Activated CD4-positive, alpha-beta T cell treated with anti-CD3 and anti-CD28 coated beads, Interleukin-2, Interleukin-4, amounts not matched to agents 100 ng/mL and 50 ng/mL, durations not matched to agents 16 hours and 8 hours (primary cell): ENCODE measurements at places on chromosomes 2 and 18.

- DNase-seq, result no peak
Observed at GRCh38 chr2:157418239-157418641, 25.6 kb downstream of the CYTIP start.

DNA sequence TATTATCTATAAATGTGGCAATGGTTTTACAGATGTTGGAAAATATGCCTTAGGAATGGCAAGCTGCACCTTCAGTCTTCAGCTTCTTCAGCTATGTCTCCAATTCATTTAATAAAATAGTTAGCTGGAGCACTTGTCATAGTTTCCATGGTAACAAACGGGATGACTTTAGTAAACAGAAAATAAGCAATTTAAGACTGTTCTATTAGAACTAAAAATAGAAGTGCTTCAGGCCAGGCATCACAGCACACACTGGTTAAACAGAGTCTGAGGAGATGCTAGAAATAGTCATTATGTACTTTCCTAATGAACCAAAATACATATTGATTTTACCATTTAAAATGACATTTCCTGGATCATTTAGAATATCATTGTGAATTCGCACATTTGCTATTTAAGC, 195.0 kb downstream of the GCA start:
- DNase-seq, result no peak

DNA sequence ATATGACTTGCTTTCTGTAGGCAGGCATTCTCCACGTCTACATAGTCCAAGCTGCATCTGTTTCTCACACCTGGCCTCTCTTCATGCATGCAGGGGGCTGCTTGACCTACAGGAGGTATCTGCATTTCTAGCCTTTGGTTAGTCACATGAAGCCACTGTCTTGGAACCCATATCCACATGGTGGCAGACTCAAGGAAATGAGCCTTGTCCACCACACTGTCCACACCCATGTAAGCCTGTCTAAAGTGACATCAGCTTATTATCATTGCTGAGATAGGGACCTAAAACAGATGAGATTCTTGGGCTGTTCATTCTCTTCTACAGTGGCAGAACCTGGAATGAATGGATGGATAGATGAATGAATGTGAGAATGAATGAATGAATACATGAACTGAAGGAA, 160.4 kb downstream of the DOCK10 start:
- no peak for DNase-seq

GRCh38 chr2:128625421-128625820, 306.8 kb upstream of the HS6ST1 start:
- DNase-seq, result no peak

DNA sequence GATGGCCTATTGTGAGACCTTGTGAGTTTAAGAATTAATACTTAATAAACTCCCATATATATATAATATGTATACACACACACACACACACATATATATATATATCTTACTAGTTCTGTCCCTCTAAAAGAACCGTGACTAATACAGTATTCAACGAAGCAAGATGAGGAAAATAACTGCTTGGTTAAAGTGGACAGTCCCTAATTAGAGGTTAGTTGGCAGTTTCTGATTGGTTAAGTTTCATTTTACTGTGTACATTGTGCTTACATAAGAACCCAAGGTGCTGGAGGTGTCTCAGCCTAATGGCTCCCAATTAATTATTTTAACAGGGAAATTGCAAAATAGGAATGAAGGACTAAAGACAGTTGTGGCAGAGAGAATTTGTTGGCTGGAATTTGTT, 132.1 kb downstream of the STRN start:
- no peak for DNase-seq

- DNase-seq, result no peak
Observed at GRCh38 chr18:41700416-41700815, 254.6 kb upstream of the PIK3C3 start.

DNA sequence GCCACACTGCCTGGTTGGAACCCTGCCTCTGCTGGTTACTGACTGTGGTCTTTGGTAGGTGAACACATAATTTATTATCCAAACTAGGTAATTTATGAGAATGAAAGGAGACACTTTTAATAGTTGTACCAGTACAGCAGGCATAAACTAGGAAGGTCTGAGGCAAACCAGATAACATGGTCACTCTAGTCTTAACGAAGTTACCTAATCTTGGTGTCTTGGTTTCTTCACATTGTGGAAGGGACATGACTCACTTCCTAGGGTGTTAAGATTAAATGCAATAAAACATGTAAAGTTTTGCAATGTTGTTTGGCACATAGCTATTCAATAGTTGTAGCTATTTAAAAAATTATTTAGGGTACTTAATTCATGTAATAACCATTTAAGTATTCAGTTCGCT, 23.3 kb downstream of the SPTBN1 start:
- no peak for DNase-seq

- no peak for DNase-seq
Observed at GRCh38 chr18:79360933-79361332, 34.8 kb upstream of the NFATC1 start.

DNA sequence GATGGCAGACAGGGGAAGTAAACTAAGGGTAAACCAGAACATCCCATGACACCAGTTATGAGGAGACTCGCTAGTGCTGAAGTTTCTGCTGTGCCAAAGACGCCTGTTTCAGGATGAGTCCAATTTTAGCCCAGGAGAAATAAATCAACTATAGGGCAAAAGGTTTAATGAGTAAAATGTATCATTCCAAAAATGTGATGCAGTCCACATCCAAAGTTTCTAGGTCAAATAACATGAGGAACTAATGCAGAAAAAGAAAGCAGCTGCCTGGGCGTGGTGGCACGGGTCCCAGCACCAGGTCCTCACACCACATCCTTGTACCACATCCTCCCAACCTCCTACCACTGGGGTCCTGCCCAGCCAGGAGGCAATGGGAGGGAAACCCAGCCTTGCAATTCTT, 126.9 kb upstream of the CTAGE1 start:
- DNase-seq, result no peak

DNA sequence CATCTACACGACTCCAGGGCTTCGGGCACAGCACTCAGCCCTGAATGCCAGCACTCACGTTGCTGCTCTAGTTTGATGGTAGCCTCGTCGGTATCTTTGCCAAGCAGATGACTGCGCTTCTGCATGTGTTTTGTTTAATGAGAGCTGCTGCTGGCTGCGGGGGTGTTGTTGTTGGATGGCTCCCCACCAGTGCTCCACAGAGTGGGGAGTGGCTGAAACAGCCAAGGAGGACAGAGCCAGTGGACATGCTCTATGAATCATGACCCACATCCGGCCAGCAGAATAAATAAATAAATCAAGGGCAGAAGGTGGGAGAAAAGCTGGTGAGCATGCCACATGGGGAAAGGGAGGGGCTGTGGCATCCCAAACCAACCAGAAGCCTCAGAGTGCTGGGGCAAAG, 131.2 kb upstream of the SOX11 start:
- no peak for DNase-seq

- DNase-seq, result no peak
Observed at GRCh38 chr18:7317804-7318231, 86.9 kb downstream of the LRRC30 start.

- no peak for DNase-seq
Observed at GRCh38 chr2:242069018-242069417, 199.5 kb downstream of the RTP5 start.

DNA sequence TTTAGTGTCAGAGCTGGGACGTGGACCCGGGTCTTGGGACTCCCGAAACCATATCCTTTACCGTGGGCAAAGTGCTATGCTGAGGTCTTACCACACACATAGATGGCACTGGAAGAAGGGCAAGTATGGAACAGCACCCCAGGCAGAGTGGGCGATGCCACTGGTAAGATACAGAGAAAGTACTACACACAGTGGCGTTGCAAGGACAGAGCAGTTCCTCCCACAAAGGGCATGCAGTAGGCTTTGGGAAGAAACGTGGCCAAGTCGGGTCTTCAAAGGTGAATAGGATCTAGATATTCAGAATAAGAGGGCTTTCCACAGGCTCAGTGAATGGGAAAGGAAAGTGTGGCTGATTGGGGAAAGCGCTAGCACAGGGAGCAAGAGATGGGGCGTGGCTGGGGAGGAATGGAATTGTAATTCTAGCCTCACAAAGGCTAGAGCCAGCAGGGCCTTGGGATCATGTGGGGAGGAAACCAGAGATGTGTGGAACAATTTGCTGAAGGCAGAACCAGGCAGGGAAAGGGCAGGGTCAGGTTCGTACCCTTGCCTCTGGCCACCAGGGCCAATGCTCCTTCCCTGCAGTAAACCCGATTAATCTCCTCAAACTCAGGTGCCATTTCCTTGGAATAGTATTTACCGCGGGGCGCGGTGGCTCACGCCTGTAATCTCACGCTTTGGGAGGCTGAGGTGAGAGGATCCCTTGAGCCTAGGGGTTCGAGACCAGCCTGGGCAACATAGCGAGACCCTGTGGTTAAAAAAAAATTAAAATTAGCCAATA, 36.0 kb downstream of the PCBP1 start:
- DNase-seq, result no peak

GRCh38 chr2:28422908-28423741, 30.5 kb downstream of the FOSL2 start:
- no peak for DNase-seq

DNA sequence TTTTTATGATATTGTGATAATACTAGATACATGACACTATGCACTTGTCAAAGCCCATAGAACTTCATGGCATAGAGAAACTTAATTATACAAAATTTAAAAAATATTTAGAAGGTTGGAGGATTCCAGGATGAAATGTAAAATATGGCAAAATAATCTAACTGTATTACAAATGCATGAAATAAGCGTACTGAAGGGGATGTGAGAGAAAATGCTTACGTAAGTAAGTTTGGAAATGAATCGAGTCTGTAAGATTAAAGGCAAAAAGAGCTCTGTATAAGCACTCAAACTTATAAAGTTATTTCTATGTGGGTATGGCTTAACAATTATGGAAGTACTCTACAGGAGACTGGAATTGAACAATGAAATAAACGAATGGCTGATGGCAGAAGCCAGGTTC, 13.4 kb upstream of the CDC42EP3 start:
- DNase-seq, result peak; percentile 10

DNA sequence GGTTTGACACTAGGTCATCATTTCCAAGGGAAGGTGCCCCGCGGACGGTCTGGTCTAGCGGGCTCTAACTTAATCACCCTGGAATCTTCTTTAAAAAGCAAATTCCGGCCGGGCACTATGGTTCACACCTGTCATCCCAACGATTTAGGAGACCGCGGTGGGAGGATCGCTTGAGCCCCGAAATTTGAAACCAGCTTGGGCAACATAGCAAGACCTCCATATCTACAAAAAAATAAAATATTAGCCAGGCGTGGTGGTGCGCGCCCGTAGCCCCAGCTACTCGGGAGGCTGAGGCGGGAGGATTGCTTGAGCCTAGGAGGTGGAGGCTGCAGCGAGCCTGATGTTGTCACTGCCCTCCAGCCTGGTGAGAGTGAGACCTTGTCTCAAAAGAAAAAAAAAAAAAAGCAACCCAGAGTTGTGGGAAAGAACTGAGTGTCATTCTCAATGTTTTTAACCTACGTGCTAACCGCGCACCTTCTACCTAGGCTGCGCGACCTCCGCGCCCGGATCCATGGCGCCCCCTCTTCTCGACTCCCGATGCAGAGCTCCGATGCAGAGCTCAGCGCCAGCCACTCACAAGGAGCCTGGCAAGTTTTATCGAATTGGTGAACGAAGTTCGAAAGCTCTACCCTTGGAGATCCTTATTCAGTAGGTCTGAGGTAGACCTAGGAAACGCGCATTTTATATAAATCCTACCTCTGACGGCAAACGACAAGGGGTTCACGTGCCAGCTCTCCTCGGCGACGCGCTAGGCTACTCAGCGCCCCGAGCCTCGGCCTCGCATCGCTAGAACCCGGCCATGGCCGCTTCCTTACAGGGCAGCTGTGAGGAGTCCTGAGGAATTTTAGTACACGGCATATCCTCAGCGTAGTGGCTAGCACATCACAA, 888 bp upstream of the TWSG1 start:
- no peak for DNase-seq

DNA sequence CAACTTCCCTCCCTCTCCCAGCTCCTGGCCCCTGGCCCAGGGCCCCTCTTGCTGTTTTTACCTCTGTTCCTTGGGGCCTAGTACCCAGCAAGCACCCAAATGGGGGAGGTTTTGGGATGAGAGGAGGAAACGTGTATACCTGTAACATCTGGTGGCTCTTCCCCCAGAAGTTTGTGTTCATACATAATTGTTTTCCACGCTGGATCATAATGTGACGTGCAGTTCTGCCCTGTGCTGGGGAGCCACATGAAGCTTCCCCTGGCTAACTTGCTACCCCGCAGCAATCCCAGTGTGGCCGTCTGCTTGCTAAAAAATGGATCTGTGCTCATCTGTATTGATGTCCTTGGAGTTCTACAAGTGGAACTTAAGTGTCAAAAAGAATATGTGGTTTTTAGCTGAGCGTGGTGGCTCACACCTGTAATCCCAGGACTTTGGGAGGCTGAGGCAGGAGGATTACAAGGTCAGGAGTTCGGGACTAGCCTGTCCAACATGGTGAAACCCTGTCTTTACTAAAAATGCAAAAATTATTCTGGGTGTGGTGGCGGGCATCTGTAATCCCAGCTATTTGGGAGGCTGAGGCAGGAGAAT, 36.5 kb downstream of the ANO7 start:
- no peak for DNase-seq

- no peak for DNase-seq
Observed at GRCh38 chr2:117406443-117406842, 408.0 kb upstream of the DDX18 start.

GRCh38 chr2:240780023-240780700, 39.9 kb downstream of the KIF1A start:
- DNase-seq, result no peak

DNA sequence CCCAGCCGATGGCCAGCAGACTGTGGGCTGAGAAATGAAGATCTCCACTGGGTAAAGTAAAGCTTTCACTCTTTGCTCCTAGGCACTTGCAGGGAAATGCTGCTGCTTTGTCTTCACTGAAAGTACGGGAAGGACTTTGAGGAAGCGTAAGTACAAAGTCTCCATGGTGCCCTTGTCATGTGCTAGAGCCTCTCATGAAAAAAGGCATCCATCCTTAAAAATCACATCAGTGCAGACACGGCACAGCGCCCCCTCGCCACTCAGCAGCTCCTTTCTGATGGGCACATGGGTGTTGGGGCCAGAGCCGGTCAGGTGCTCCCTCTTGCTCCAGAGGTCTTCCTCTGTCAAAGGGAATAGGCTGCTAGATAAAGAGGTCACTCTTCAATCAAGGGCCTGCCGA, 109.0 kb upstream of the STPG4 start:
- DNase-seq, result no peak

GRCh38 chr2:179861027-179861415, 391 bp downstream of the ZNF385B start:
- DNase-seq, result no peak
